Ascending aorta (tissue), 2 donors: ENCODE measurements at places on chromosomes 5 and 9. TPM values are rescaled to one million over a fixed set of nuclear protein-coding genes. Genes with fewer than 3 reads are reported as not detected.

Gene LMBRD2
- total RNA-seq, result 24.5 TPM

Gene PJA2
- 56.1 TPM for total RNA-seq

Gene PCDHGC5
- total RNA-seq, result 0.11 TPM

Gene DAP
- total RNA-seq, result 117 TPM

- H3K4me3 ChIP-seq, result peak overlapping the region; percentile 38
- no peak overlapping the region for H3K27ac ChIP-seq
- no peaks in the 10 kb centered on the region for H3K36me3 ChIP-seq
- no peaks in the 10 kb centered on the region for H3K4me1 ChIP-seq
- DNase-seq, result no peak
These were observed 6.5 kb downstream of the IRX1 start for GRCh38 chr5:3601911-3602782.

DNA sequence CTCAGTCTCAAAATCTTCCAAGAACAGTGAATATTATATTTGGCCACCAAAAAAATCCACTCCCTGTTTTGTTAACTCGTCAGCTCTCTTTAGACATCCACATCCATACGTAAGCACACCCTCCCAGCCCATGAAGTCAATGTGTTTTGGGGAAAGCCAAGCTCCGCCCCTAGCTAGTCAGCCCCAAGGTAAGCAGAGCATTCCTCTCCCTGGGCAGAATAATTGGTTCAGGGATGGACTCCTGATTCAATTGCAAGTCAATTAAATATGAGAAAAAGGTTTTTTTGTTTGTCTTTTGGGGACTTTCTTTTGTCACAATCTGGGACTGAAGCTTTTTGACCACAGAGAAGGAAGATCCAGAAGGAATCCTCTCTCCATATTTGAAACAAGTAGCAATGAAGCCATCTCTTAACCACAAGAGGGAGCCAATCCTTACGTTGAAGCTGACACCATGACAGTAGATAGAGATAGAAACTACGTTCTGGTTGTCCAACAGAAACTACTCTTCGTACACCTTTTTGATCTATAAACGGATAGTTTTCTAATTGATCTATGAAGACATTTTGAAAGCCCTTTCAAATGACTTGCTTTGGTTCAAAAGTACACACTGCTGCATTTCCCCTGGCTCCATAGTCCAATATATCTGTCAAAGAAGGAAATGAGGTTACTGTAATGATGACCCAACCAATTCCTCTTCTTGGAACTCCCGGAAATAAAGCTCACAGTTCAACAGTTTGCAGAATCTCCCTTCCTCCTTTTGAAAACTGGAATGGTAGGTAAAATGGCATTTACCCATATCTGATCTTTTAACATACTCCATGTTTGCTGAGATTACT lies 166.4 kb downstream of the TLE1 start:
- H3K36me3 ChIP-seq, result no peaks in the 10 kb centered on the region
- H3K27ac ChIP-seq, result no peak overlapping the region
- no peak for DNase-seq
- no peak overlapping the region for H3K4me3 ChIP-seq

DNA sequence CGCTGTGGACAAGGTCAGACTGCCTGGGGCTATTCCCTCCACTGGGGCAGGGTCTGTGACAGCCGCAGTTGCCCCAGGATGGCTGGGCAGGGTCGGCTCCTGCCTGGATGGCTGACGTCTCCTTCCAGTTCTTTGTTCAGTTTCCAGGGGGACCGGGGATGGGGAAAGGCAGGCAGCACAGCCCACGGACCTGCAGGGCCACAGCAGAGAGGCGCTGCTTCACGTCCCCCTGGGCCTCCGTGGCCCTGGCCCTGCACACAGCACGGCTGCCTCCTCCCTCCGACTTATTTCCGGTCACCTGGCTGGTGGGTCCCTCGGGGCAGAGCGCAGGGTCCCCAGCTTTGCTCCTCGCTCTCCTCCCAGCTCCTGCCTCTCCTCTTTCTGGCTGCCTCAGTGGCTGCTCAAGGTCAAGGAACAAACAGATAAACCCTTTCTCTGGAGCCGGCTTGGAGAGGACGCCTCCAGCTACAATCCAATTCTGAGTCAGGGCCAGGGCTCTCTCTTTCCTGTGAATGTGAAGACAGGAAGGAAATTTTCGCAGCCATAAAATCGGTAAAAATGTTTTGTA lies 169.7 kb downstream of the C9orf50 start:
- no peak for DNase-seq
- no peaks in the 10 kb centered on the region for H3K36me3 ChIP-seq
- H3K27ac ChIP-seq, result peak overlapping the region; percentile 74
- no peak overlapping the region for H3K4me3 ChIP-seq
- no peaks in the 10 kb centered on the region for H3K4me1 ChIP-seq

DNA sequence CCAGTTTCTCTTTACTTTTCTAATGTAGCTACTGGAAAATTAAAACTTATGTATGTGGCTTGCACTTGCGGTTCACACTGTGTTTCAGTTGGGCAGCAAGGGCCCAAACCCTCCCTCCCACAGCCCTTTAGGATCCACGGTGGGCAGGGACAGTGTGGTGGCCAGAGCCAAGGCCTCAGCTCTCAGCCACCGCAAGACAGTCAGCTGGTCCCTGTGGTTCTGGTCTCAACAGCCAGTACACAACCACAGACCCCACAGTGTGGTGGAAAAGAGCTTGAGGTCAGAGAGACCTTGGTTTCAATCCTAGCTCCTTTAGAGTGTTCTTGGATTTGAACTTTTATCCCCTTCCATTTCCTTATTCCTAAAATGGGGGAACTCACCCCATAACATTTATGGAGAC lies 153.0 kb upstream of the SMIM23 start:
- peaks cover 5% of the 10 kb centered on the region for H3K4me1 ChIP-seq
- H3K4me3 ChIP-seq, result no peak overlapping the region
- H3K36me3 ChIP-seq, result no peaks in the 10 kb centered on the region
- no peak overlapping the region for H3K27ac ChIP-seq
- DNase-seq, result peak; percentile 16
- H3K27me3 ChIP-seq, result no peaks in the 10 kb centered on the region

DNA sequence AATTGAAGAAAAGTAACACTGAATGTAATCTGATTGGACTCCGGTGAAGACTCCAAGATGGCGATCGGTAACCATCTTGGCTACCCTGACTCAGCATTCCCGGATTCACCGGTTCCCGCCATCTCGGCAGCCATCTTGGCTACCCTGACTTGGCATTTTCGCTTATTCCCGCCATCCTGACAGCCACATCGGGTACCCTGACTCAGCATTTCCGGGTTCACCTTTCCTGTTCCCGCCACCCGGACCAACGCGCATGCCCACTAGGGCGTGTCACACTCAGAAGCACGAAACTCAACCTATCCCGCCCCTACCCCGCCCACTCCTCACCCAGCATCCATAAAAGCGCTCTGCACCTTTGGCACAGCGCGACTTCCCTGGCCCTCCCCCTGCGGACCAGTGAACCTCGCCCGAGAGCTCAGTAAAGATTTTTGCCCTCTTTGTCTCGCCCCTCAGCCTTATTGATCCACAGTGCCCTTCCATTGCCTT lies 17.2 kb downstream of the SPTLC1 start:
- no peaks in the 10 kb centered on the region for H3K27me3 ChIP-seq
- H3K4me3 ChIP-seq, result no peak overlapping the region
- H3K4me1 ChIP-seq, result no peaks in the 10 kb centered on the region
- H3K27ac ChIP-seq, result no peak overlapping the region
- H3K36me3 ChIP-seq, result no peaks in the 10 kb centered on the region
- peak; percentile 85 for DNase-seq

- peaks cover 15% of the 10 kb centered on the region for H3K36me3 ChIP-seq
- H3K4me3 ChIP-seq, result no peak overlapping the region
- DNase-seq, result no peak
- no peaks in the 10 kb centered on the region for H3K27me3 ChIP-seq
- no peaks in the 10 kb centered on the region for H3K4me1 ChIP-seq
These were observed 88.6 kb downstream of the SLC44A1 start for GRCh38 chr9:105333076-105333475.

GRCh38 chr5:114204923-114205322 lies 156.9 kb upstream of the KCNN2 start:
- H3K36me3 ChIP-seq, result no peaks in the 10 kb centered on the region
- no peak overlapping the region for H3K27ac ChIP-seq
- H3K4me3 ChIP-seq, result no peak overlapping the region
- no peaks in the 10 kb centered on the region for H3K27me3 ChIP-seq
- DNase-seq, result no peak
- H3K4me1 ChIP-seq, result no peaks in the 10 kb centered on the region

DNA sequence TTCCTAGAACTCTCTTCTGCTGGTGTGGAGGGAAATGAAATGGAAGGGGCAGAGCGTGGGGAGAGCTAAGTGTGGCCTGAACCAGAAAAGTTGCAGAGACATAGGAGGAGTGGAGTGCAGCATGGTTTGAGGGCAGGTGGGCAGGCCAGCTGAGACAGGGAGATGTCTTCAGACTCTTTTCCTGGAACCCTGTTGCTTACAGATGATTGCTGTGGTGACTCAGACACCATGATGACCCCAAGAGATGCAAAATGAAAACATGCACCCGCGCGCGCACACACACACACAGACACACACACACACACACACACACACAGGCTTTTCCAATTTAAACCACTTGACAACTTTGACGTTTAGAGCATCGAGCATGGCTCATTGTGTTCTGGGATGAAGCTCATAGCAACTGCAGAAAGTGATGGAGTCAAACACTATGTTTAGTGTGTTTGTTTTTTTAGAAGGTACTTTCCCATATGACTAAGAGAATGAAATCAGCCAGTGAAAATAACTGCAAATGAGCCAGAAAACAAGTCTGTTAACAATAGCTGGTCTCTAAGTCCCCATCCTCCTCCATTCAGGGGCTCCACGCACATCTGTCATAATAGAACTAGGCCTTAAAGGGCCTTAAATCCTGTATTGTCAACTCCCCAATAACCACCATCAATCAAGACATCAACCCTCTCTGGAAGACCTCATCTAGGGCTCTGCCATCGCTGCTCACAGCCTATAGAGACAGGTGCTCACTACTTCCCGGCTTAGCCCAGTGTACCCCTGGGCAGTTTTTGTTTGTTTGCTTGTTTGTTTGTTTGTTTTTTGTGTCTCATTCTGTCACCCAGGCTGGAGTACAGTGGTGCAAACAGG lies 9.6 kb downstream of the TMOD1 start:
- no peaks in the 10 kb centered on the region for H3K27me3 ChIP-seq
- DNase-seq, result no peak
- H3K4me3 ChIP-seq, result no peak overlapping the region
- H3K27ac ChIP-seq, result peak overlapping the region; percentile 50
- peaks cover 15% of the 10 kb centered on the region for H3K4me1 ChIP-seq
- H3K36me3 ChIP-seq, result no peaks in the 10 kb centered on the region

DNA sequence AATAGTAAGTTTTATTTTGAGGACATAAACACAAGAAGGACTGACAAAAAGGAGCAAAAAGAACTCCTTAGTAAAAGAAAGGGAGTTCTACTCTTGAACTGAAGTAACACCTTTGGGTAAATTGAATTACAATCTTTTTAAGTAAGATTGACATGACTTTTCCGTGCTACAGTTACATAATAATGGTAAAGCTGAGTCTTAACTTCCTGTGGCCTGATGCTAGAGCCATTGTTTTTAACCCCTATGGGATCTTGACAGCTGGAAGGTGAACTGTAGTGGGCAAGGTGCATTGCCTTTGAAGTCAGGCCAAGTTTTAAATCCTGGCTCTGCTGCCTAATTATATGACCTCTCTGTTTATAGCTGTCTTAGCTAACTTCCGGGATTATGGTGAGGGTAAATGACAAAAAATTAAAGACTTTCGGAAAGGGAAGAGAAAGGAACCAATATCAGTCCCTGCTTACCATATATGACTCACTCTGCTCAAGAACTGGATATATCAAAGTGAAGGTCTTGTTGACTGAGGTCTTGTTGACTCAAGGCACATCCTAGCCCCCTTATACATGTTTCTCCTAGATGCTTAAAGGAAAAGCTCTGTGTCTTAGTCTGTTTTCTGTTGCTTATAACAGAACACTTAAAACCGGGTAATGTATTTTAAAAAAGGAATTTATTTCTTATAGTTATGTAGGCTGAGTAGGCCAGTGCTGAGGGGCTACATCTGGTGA lies 6.8 kb downstream of the HSD17B4 start:
- no peak for DNase-seq
- H3K27ac ChIP-seq, result no peak overlapping the region
- H3K4me3 ChIP-seq, result no peak overlapping the region
- H3K36me3 ChIP-seq, result no peaks in the 10 kb centered on the region

DNA sequence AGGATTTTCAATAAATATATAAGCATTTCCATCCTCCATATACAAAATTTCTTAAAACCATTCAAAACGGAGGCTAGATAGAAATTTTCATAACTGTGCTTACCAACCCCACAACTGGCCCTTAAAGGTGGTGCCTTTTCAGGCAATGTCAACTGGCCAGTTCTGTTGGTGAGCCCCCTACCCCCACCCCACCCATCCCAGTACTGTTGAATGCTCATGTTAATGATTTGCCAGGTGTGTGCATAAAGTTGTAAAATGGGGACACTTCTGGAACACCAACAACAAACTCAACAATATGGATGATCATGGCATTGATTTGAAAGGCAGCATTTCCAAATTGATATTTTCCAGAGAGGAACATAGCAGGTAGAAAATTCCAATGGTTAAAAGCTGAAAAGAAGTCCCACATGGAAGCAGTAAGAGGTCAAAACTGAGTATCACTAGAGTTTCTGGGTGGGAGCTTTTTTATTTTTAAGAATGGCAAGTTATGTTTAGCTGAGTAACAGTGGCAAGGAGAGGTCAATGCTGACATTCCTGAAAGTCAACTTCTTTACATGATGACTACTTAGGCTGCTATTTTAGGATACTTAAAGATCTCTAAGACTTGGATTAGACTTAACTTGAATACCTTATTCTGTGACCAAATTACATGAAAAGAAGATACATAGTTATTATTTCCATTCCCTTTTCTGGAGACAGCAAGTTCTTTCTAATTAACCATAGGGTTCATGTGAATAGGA lies 2.7 kb downstream of the LEAP2 start:
- H3K36me3 ChIP-seq, result peaks cover 19% of the 10 kb centered on the region
- H3K27me3 ChIP-seq, result no peaks in the 10 kb centered on the region
- DNase-seq, result no peak
- no peak overlapping the region for H3K4me3 ChIP-seq

DNA sequence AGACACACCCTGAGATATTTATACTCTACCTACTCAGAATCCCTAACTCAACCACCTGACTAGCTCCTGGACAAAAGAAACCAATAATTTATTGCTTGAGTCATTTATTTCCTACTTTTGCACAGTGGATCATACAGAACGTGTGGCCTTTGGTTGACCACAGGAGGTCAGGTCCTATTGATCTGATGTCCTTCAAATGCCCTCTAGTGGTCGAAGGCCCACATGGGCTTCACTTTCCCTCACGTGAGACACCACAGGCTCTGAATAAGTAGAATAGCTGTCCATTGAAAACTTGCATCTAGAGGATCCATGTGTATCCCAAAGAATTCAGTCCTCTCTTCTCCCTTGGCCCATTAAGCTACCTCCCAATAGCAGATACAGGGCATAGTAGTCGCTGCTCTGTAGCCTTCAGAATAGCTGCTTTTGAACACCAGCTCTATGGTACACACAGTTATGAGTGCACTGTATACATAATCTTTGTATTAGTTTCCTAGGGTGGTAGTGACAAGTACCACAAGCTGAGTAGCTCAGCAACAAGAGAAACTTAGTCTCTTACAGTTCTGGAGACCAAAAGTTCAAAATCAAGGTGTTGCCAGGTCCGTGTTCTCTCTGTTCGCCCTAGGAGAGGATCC lies 177.6 kb upstream of the SMARCA2 start:
- H3K36me3 ChIP-seq, result no peaks in the 10 kb centered on the region
- H3K4me3 ChIP-seq, result no peak overlapping the region
- H3K4me1 ChIP-seq, result no peaks in the 10 kb centered on the region
- H3K27me3 ChIP-seq, result no peaks in the 10 kb centered on the region
- H3K27ac ChIP-seq, result no peak overlapping the region
